Large intestine (tissue), 12 donors: ENCODE measurements at places on chromosomes 1 and 21. TPM values are rescaled to one million over a fixed set of nuclear protein-coding genes. Genes with fewer than 3 reads are reported as not detected.

DNA sequence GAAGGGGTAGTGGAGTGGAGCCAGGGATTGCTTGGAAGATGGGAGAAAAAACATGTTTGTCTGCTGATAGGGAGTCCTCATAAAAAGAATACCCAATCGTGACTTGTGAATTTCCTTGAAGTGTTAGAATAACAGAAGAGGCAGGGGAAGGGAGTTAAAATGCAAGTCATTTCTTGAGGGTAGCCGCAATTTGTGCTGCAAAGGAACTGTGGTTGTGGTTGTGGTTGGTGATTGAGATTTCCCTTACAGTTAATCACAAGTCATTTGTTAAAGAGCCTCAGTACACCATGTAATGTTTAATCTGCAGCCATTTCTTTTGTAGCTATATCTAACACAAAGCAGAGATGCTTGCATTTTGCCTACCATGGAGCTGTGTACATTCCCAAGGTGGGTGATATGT lies 38.5 kb upstream of the EGLN1 start:
- DNase-seq: no peak

GRCh38 chr1:226601456-226601855 lies 52.9 kb downstream of the STUM start:
- DNase-seq: no peak

- DNase-seq: no peak
These were observed 73.3 kb downstream of the LEPR start for GRCh38 chr1:65493802-65494201.

DNA sequence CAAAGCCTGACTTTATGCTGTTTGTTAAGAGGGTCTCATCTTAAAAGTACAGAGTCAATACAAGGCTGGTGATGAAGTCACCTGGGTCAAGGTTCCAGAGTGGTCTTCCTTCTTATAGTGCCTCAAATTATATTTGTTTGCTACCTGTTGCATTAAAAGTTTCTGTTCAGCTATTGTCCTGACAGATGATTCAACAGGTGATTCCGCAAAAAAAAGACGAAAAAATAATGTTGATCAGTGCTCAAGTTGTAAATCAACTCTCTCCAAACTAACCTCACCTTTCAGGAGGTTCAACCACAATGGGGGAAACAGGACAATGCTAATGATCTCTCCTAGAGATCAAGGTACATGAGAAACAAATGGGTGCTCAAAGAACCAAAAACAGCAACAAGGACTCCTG lies 35.7 kb downstream of the HSF2BP start:
- DNase-seq: no peak

- DNase-seq: no peak
These were observed 129.4 kb downstream of the ZC3H11B start for GRCh38 chr1:219483530-219483929.

DNA sequence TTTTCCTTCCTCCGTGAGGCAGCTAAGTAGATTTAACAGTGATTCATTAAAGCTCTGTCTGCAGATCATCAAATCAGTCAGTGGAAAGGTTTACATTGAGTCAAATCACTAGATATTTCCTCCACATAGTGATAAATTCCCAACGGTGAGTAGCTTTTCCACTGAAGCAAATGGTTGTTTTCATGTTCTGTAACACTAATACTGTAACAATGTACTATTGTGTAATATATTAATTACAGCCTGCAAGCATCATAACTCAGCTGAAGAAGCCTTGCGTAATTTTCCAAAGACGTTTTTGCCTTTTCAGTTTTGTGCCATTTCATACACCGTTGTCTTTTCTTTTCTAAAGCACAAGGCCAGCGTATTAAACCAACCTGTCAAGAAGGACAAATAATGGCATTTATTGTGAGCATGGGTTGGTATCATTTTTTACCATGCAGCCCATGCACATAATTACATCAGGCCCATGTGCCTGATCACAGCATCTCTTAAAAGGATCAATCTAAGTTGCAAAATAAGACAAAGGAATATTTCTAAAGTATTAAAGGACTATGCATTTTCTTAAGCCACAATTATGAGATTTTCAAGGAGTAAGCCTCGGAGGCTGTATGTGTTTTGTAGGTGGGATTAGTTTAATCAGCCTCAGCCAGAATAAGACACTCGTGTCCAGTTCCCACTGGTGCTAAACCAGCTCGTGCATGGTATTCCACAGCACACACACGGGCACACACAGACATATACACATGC lies 16.7 kb upstream of the PDE9A start:
- no peak for DNase-seq

DNA sequence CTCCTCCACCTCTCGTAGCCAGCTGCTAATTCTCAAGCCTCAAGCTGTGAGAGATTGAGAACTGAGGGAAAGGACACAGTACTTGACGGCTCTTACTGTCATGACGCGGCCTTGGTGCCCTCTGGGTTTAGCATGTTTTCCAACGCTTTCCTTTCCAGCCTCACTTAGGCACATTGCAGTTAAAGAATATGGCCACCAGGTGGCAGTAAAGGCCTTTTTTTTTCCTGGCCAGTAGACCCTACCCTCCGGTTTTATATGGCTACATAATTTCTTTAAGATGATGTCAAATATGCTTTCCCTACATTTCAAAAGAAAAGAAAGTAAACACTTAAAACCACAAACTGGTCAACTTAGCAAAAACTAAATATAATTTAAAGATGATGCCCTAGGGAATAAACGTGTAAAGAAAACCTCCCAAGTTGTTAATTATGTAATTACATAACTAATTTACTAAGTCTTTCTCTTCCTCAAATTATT lies 56.8 kb upstream of the PRDX6 start:
- DNase-seq: peak; percentile 45

- DNase-seq: no peak
These were observed 34.8 kb upstream of the SLC35F3 start for GRCh38 chr1:233869680-233870079.

GRCh38 chr1:241816008-241816407 lies 32.0 kb upstream of the EXO1 start:
- DNase-seq: no peak

DNA sequence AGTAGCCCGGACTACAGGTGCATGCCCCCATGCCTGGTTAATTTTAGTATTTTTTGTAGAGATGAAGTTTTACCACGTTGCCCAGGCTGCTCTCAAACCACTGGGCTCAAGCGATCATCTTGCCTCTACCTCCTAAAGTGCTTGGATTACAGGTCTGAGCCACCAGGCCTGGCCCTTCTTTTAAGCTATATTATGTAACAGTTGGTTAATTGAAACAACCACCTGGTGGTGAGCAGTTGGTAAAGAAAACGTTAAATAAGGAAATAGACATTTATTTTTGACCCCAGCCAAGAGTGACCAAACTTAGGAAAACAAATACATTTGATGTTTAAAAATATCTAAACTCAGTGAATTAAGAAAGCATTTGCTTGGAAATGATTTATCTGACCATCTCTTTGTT lies 12.1 kb upstream of the PDC start:
- DNase-seq: no peak

- no peak for DNase-seq
These were observed 1199.5 kb upstream of the TMPRSS15 start for GRCh38 chr21:19603011-19603593.

DNA sequence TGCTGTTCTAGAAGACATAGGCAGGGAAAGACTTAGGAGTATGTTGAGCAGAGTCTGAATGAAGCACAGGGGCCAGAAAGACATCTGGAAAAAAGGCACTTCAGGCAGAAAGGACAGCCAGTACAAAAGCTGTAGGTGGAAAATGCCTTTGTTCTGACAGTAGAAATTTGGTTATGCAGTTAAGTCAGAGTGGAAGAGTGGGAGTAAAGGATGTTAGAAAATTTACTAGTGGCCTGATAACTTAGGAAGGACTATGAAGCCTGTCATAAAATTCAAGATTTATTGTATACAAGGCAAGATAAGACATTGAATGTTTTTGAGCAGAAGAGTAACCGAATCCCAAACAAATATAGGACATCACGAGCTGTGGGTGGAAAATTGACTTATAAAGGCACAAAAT lies 987.9 kb downstream of the PLA2G4A start:
- no peak for DNase-seq

DNA sequence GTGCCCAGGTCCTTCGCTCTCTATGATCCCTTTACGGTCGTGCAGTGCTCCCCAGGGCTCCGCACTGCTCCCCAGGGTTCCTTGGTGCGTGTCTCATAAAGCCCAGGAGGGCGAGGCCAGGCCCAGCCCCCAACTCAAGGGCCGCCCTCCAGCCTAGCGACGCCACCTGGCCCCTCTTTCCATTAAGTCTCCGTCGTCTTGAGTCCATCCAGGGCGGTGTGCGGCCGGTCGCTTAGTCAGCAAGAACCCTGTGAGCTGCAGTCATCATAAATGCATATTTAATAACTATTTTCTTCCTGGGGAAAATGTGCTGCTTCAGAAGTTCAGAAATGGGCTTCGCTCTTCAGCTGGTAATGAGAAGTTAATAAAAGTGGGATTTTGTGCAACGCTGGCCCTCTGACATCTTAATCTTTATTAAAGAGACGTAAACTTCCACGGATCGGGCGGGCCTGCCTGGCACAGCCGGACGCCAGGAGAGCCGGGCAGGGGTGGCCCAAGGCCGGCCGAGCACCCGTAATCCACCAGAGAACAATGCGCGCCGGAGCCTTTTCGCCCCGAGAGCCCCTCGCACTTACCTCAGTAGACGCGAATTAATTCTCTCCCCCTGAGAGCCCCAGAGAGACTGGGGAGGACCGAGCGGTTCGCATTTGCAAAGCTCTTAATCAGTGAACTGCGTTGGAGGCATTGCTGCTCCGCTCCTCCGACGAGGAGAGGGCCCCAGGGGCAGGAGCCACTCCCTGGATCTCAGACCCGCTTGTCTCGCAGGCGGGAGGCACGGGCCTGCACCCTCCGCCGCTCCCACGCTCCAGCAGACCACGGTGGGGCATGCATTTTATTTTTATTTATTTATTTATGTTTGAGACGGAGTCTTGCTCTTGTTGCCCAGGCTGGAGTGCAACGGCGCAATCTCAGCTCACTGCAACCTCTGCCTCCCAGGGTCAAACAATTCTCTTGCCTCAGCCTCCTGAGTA lies 188.3 kb upstream of the ARHGEF16 start:
- no peak for DNase-seq

GRCh38 chr1:167345386-167345733 lies 124.7 kb downstream of the POU2F1 start:
- no peak for DNase-seq

DNA sequence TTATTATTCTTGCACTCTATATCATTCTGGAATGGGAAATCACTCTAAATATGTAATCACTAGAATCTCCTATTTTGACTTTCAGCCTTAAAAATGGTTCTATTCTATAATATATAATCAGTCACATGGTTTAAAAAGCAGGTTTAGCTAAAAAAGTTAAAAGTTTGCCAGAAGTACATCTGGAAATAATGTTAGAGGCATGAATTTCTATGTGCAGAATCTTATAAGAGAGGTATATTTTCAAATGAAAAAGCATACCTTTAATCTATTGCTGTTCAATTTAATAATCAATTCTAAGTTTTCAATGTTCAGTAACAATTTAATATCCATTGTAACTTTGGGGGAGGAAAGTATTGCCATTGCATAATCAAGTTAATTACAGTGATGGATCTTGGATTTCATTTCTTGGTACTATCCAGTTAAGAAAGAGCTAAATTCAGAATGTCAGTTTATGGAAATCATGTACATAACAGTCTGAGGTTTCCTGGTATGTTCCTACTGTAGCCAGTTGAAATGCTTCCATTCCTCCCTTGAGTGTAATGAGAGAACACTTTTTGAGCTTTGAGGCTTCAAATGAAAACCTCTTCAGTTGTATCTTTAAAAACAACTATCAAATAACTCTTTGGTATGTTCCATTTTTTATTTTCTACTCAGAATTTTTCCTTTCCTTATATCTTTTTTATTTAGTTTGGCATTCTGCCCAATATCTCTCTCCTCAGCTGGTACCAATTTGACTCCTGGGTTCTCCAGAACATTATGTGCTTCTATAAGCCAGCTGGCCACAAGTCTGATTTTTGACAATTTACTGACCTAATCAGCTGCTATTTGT lies 175.7 kb upstream of the COL11A1 start:
- DNase-seq: no peak

- no peak for DNase-seq
These were observed 31.6 kb downstream of the SOX13 start for GRCh38 chr1:204104331-204105130.

DNA sequence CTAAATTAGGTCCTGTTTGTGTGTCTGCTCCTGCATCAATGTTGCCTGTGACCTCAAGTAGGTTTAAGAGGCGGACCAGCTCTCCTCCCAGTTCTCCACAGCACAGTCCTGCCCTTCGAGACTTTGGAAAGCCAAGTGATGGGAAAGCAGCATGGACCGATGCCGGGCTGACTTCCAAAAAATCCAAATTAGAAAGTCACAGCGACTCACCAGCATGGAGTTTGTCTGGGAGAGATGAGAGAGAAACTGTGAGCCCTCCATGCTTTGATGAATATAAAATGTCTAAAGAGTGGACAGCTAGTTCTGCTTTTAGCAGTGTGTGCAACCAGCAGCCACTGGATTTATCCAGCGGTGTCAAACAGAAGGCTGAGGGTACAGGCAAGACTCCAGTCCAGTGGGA lies 79.9 kb downstream of the PRDM2 start:
- no peak for DNase-seq

GRCh38 chr21:45280178-45280821 lies 7.4 kb downstream of the POFUT2 start:
- DNase-seq: no peak

- no peak for DNase-seq
These were observed 152.9 kb downstream of the CLIC6 start for GRCh38 chr21:34821717-34822116.

- DNase-seq: no peak
These were observed 144.5 kb downstream of the SLC45A1 start for GRCh38 chr1:8462371-8462892.

- no peak for DNase-seq
These were observed 54.0 kb upstream of the POU2F1 start for GRCh38 chr1:167166690-167167075.

DNA sequence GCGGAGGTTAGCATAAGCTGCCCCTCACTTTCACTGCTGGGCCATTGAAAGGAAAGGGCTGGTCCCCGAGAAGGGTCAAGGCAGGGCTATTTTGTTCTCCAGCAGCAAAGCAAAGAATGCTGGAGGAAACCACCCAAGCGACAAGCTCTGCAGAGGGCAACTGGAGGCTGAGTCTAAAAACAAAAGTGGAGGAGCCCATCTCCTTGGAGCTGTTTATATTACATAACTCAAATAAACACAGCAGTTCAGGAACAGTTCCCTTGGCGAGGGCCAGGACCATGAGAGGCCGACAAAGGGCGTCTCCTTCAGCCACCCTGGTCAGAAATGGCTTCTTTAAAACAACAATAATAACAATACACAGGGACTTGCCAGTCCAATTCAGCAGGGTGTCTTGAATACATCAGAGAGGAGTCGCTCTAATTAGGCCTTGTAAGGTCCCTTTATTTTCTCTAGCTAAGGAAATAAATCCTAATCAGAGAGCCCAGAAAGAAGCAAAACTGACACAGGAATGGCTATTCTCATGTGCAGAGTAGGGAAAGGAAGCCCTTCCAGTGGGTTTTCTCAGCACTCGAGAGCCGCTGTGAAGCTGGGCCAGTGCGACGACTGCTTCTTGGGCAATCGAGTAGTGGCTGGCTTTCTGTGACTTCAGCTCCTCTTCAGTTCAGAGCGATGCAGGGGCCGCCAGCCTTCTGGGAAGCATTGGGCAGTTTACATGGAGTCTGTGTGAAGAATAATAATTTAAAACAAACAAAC lies 57.0 kb upstream of the TARBP1 start:
- peak; percentile 60 for DNase-seq

The IKBKE gene
- polyA plus RNA-seq: 7.5 TPM

The DMRTA2 gene
- not detected for polyA plus RNA-seq

The LRRN2 gene
- 5.9 TPM for polyA plus RNA-seq

The CLDN19 gene
- polyA plus RNA-seq: 1.5 TPM

The AADACL4 gene
- polyA plus RNA-seq: not detected

The GPR161 gene
- polyA plus RNA-seq: 7.7 TPM

The ECM1 gene
- polyA plus RNA-seq: 4.6 TPM

The S100A7A gene
- polyA plus RNA-seq: not detected
